ENCODE measurements at places on chromosomes 6 and 20.
A peak's percentile ranks its signal among the peaks of the same experiment; 100 is the strongest.

DNA sequence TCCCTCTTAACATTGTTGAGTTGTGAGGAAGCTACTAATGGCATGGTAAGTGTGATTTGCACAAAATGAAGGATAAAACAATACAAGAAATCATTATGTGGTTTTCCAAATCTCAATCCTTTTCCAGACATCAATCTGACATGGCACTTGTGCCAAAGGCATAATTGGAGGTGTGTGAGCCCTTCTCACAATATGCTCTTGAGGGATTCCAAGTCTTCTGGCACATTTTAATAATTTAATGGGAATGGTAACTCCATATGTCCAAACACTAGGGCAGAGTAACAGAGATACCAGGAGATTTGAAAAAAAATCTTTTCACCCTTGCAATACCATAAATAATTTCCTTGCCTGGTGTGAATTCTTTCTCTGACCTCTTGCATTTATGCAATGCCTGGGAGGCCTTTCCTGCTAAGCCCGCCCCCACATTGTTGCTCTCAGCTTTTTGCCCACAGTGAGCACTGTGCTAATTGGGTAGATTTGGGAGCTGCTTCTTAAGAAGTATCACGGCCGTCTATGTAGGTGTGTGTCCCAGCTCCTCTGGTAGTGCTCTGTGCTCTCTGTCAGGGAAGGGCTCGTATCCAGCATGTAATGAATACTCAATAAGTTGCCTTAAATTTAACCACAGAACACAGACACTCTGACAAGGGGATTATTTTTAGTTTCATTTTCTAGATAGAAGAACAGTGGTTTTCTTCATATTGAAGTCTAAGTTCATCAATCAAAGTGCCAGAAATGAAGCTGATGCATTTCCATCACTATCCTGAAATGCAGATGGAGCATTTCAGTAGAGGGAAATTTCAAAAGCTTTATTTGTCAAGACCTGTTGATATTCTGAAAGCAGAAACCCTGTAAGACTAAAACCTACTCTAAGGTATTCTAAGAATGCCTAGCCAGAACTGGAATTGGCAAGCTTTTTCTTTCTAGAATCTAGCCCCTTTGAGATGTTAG is 54.4 kb upstream of the CEP85L start:
- DNase-seq = no peak

- DNase-seq = no peak
Observed at GRCh38 chr6:10521104-10521808, at the start of gene GCNT2. Gene GCNT2, plus strand, starts transcription at chr6:10521351. Its CDS starts 7,561 bp downstream, at chr6:10528912.

DNA sequence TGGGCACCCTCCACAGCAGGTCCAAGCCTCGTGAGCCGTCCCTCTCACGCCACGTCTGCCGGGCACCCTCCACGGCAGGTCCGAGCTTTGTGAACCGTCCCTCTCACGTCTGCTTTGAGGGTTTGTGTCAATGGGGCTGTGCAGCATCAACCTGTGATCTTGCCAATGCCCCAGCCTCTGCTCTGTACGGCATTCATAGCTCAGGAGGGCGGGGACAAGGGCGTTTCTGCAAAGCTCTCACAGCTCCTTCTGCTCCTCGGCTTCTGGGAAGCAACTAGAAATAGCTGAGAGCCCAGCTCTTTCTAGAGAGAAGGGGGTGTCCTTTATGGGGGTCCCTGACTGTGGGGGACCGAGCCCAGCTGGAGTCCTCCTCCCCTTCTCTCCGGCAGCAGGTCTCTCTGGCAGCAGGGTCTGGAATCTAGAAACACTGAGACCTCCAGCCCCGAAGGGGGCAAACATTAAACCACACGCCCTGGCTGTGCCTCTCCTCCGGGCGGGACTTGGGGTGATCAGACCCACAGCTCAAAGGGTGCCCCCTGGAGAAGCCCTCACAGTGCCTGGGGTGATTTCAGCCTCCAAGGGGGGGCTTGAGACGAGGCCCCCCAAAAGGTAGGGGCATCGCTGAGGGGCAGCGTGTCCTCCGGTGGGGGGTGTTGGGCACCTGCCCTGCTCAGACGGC is 41.2 kb upstream of the CHRNA4 start:
- DNase-seq = no peak

GRCh38 chr6:28002161-28002560 is 45.1 kb downstream of the OR2B6 start:
- no peak for DNase-seq

- no peak for DNase-seq
Observed at GRCh38 chr6:75272145-75272840, 12.3 kb downstream of the TMEM30A start.

DNA sequence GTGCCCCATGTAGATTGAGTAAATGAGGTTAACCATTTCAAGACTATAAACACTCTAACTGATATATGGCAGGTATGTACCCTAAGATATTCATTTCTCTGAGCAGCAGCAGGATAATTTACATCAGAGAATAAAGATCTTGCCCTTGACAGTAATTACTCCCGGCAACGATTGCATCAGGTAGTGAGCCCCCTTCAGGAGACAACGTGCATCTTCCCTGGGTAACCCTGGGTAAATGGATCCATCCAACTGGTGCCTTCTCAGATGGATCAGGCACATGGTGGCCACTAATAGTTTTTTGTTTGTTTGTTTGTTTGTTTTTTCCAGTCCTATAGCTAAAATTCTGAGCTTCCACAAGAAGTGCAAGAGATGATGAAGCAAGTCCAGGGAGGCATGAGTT is 469.4 kb upstream of the SLC35B3 start:
- no peak for DNase-seq

GRCh38 chr6:54134935-54135334 is 23.7 kb downstream of the MLIP start:
- no peak for DNase-seq

- no peak for DNase-seq
Observed at GRCh38 chr20:32456869-32457478, 98.8 kb downstream of the ASXL1 start.

GRCh38 chr6:131642987-131643611 is 6.0 kb downstream of the ENPP3 start:
- DNase-seq = peak; percentile 66

DNA sequence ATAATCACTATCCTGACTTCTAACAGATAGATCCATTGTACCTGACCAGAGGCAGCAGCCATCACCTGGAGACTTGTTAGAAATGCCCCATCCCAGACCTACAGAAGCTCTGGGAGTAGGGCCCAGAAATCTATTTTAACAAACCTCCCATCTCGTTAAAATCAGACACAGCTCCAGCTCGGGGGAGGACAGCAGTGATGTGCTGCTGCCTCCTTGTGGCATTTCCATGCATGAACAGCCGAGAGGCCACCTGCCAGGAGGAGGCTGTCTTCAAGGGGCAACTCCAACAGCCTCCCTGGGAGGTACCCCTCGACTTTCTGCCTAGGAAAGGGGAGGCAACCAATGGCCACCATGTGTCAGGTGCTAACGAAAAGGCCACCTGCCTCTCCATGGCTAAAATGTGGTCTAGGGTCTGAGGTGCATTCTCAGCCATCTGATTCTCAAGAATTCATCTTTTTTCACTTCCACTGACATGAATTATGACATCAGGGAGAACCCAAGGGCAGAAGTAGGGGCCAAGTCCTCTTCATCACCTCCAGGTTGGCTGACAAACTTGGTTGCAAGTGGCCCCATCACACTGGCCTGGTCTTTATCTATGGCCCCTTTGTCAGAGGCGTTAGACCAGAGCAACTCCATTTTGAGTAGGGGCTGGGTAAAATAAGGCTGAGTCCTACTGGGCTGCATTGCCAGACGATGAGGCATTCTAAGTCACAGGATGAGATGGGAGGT is 12.2 kb upstream of the KCNK15 start:
- peak; percentile 51 for DNase-seq
